Activated T-cell treated with anti-CD3 and anti-CD28 coated beads for 24 hours (primary cell): ENCODE measurements at places on chromosomes 5 and 9.

DNA sequence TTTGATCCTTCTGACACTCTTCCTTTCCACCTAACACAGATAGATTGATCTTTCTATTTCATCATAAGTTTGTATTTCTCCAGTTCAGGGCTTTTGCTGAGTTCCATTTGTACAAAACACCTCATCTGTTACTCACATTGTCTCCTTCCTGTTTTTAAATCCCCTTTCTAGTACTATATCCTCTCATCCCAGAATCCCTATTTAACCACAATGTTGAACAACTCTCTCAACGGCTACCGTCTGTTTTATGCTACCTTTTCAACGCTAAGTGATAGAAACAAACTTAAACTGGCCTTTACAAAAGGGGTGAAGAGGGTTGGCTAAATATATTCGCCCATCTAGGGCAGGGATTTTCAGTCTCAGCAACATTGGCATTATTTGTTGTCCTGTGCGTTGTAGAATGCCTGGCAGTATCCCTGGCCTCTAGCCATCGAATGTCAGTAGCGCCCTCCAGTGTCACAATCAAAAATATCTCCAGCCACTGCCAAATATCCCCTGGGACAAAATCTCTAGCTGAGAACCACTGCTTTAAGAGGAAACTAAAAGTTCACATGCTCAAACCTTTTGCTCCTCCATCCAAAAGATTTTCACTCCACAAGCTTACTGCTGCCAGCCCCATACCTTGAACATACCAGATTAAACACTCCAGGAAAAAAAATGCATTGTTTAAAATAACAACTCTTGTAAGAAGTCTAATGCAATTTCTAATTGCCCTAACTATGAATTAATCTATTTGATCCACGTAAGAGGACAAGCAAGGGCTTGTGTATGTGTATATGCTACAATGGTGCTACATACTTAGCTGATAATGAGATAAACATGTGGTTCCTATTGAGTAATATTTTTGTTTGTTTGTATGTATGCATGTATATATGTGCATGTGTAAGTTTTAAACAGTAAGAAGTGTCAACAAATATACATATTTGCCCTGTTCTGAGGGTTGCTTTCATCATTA, 344.0 kb downstream of the PTPRD start:
- no peak for DNase-seq

DNA sequence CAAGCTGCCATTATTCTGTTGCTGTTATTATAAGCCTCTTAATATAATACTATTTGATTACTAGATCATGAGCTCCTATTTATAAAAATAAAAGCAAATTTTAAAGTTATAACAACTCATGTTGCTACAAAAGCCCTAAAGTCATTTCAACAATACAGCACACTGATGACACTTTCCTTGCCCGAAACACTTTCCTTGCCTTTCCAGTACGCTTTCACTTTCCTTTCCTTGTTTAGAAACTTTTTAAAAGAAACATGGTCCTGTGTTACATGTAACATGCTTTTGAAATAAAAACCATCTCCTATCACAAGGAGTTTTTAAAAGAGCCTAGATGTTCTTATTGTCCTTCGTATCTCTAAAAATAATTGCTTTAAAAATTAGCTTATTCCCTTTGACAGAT, 688.4 kb downstream of the PTPRD start:
- no peak for DNase-seq

DNA sequence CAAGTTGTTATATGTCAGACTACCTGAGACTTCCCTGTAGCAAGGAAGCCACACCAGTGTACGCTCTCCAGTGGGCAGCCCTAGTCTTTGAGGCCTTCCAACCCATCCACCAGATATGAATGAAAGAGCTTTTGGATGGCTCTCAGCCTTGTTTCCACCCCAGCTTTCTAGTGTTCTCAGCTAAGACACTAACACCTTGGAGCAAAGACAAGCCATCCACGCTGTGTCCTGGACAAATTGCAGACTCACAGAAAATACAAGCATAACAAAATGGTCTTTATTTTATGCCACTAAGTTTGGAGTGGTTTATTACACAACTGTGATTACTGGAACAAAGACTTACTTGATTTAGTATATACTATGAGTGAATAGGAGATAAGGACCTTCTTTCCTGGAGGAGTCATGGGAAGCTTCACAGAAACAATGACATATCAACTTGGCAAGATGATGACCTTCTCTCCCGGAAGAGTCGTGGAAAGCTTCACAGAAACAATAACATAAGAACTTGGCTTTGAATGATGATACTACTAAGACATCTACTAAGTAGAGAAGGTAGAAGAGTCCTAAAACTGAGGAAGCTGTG, 134.0 kb upstream of the VCAN start:
- no peak for DNase-seq

GRCh38 chr5:171429543-171429910, 10.1 kb downstream of the FGF18 start:
- DNase-seq: no peak

- no peak for DNase-seq
Measured at GRCh38 chr5:98524773-98525172, 248.7 kb upstream of the RGMB start.

DNA sequence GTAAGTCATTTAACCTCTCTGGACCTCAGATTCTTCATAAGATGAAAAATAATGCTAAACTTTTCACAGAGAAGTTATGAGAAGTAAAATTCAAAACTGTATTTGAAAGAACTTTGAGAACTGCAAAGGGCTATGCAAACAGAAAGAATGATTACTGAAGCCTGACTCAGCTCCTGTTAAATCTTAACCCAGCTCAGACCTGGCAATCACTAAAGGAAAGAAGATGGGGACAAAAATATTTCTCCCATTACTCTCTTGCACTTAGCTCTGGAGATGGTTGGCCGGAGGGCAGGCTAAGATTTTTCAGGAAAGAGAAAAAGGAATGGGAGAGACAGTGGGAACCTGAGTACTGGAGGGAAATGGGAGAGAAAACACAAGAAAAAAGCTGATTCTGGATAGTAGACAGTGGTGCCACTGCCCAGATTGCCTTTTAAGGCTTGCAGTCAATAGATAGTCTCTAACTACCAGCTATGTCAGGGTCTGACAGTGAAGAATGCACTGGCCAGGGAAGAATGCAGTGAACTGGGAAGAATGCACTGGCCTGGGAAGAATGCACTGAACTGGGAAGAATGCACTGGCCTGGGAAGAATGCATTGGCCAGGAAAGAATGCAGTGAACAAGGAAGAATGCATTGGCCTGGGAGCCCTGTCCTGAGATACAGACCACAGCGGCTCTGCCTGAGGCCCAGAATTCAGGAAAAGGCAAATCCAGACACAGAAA, 25.2 kb upstream of the CEMIP2 start:
- DNase-seq: no peak

GRCh38 chr5:175254155-175254554, 189.8 kb downstream of the DRD1 start:
- no peak for DNase-seq

GRCh38 chr5:129917224-129917623, 13.0 kb downstream of the CHSY3 start:
- no peak for DNase-seq

GRCh38 chr9:71819115-71819739, 50.9 kb upstream of the CEMIP2 start:
- DNase-seq: peak; percentile 36

GRCh38 chr9:107251756-107252322, 31.2 kb upstream of the RAD23B start:
- DNase-seq: no peak

- no peak for DNase-seq
Measured at GRCh38 chr9:126919193-126919592, 4.6 kb downstream of the RALGPS1 start.

DNA sequence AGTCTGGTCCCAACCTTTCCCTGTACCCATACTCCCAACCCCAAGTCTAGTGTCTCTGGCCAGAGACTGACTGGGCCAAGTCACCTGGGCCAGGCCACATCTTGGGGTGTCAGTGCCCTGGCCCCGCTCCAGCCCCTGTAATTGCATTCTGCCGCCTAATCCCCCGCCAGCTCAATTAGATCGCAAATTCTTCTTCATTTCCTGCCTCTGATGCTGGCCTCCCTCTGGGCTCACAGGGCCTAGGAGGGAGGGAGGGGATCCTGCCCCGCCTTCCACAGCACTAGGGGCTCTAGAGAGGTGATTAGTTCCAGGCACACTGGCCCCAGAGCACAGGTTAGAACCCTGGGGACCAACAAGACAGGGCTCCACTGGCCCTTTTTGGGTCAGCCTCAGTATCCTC, 5.5 kb downstream of the CXXC5 start:
- DNase-seq: no peak

DNA sequence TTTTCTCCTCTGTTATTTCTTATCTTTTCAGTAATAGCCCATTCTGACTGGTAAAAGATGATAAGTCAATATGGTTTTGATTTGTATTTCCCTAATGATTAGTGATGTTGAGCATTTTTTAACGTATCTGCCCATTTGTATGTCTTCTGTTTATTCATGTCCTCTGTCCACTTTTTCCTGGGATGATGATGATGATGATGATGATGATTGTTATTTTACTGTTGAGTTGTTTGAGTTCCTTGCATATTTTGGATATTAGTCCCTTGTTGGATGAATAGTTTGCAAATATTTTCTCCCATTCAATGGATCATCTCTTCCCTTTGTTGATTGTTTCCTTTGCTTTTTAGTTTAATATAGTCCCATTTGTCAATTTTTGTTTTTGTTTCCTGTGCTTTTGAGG, 27.0 kb downstream of the UTP15 start:
- DNase-seq: no peak

GRCh38 chr9:109907400-109907799, 127.4 kb downstream of the PALM2AKAP2 start:
- no peak for DNase-seq

- no peak for DNase-seq
Measured at GRCh38 chr9:128419061-128419925, 1.4 kb upstream of the CERCAM start.

GRCh38 chr5:7754997-7755596, 95.8 kb downstream of the CFAP90 start:
- peak; percentile 8 for DNase-seq

DNA sequence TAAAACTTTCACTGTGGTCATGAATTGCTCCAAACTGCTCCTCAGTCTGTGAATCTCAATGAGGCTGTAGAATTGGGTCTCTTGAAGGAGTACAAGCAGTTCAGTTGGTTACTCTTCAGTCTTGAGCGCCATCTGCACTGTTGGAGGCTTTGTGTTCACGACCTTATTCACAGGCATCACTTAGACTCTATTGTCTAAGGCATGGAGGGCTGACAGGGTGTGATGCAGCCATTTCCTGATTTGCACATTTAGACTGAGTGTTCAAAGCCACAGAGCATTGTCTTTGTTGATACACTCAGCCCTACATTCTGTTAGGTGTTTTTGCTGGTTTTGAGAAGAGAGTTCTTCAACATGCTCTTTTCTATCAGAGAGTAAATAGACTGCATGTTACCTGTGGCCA, 355.9 kb upstream of the RIOK2 start:
- DNase-seq: no peak

DNA sequence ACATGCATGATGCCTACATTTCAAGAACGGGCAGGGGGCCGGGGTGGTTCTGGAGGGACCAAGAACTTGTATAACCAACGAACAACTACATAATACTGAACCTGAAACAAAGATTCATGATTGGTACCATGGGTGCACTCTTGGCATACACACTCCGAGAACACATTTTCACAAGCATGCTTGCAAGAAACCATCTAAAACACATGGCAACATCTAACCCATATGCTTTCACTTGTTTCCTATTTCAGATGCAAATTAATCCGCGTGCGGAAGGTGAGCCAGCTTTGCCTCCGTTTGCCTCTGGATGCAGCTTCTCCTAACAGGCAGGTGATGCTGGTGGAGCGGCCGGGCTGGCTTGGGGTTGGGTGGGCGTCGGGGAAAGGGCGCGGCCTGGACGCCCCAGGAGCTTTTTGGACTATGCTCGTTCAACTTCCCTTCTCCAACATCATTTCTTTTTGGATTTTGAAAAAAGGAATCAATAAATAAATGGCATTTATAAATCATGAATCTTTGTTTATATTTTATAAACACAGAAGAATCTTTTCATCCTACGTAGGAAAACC, 12.5 kb upstream of the SEC16A start:
- no peak for DNase-seq

- DNase-seq: no peak
Measured at GRCh38 chr5:43068037-43068436, 27.9 kb upstream of the ANXA2R start.

GRCh38 chr5:17378346-17378997, 119.6 kb upstream of the TAF11L2 start:
- DNase-seq: no peak

DNA sequence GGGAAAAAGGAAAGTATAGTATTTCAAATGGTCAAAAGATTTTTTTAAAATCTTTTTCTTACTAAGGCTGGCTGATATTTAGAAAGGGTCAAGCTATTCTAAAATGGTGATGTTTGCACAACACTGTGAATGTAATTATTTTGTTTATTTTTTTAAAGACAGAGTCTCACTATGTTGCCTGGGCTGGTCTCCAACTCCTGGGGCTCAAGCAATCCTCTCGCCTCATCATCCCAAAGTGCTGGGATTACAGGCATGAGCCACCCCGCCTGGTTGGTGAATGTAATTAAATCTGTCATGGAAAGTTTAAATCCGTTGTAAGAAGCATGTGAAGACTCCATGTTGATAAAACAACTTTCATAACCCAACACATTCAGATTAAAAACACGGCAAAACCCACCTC, 2.6 kb downstream of the UBTD2 start:
- DNase-seq: no peak

DNA sequence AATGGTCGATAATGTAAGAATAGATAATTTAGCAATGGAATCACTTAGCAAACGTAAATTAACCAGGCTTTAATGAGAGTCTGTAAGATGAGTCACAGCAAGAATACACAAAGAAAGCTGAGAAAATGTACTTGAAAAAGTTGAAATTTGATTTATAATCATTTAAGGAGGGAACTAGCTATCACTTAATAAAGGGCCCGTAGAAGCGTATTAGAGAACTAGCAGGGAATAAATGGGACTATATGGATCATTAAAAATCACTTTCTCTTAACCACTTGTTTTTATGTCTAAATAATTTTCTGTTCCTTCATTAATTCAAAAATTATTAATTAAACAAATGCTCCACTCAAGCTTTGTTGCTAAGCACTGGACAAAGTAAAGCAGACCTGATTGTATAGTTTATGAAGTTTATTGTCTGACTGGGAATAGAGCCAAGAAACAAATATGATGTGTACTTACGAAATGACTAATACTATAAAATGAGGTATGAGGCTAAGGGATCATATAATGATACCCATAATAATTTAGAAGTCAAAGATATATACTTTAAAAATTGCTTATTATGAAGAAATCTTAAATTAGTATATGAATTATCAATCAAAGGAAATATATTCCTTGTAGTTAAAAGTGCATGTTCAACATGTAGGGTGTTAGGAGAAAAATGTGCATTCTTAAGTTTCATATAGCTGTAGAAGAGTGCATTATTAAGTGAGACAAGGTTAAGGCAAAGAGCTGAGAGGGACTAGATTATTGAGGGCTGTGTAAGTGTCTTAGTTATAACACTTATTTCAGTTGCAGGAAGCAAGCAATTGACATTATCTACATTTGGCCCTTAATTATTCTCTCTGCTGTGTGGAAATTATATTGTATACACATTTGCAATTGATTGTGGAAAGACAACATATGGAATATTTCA, 196.8 kb downstream of the PRDM9 start:
- no peak for DNase-seq
